Activated effector memory CD4-positive, alpha-beta T cell treated with Interleukin-2 at 50 U/mL for 16 hours (primary cell): ENCODE measurements at places on chromosomes 5 and 9.

GRCh38 chr9:90697808-90698207 is 55.2 kb upstream of the DIRAS2 start:
- no peak for DNase-seq

DNA sequence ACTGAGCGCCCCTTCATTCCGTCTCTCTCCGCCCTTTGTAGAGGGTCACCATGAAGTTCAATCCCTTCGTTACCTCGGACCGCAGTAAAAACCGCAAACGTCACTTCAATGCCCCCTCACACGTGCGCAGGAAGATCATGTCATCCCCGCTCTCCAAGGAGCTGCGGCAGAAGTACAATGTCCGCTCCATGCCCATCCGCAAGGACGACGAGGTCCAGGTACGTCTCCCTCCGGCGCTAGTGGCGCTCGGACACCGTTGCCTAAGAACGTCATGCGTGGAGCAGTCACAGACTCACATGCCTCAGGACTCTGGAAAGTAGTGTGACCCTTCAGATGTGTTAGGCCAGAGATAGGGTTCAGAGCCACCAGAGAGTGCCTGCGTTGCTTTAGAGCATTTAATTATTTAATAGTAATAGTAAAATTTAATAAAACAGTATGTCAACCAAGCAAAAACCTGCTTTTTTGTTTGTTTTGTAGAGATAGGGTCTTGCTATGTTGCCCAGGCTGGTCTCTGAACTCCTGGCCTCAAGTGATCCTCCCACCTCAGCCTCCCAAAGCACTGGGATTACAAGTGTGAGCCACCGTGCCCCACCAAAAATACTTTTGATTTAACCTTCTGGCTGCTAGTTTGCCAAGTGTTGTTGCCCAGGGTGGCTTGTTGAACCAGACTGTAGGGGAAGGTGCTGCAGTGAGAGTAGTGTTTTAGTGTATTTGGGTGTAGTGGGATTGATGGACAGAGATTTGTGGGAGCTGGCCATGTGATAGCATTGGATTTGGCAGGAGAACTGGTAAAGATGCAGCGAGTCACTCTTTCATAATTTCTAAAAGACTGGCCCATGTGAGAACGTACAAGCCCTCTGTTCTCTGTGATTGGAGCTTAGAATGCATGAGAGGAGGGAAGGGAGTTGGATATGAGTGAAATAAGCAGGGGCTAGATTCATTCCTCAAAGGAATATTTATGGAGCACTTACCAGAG is 888 bp downstream of the RPL26L1 start:
- DNase-seq: no peak

- no peak for DNase-seq
Measured at GRCh38 chr9:79551586-79551985, 20.2 kb upstream of the TLE4 start.

DNA sequence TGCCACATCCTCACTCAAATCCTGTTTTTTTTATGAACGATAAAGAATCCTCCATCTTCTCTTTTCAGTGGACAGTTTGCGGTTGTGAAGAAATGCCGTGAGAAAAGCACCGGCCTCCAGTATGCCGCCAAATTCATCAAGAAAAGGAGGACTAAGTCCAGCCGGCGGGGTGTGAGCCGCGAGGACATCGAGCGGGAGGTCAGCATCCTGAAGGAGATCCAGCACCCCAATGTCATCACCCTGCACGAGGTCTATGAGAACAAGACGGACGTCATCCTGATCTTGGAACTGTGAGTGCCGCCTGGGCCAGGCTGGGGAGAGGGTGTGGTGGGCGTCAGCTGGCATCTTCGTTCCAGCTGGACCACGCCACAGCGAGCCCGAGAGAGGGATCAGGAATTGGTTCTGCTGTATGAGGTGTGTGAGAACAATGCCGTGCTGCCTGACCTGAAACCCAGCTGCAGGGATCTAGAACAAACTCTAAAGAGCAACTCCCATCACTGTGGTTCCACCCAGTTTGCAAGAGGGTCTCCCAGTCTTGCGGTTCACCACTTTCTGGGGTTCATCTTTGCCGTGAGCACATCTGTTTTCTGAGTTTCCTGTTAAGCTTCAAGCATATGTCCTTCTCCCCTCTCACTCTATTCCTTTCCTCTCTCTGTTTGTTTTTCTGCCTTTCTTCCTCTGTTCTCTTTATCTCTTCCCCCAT is 107.4 kb downstream of the DAPK1 start:
- no peak for DNase-seq

DNA sequence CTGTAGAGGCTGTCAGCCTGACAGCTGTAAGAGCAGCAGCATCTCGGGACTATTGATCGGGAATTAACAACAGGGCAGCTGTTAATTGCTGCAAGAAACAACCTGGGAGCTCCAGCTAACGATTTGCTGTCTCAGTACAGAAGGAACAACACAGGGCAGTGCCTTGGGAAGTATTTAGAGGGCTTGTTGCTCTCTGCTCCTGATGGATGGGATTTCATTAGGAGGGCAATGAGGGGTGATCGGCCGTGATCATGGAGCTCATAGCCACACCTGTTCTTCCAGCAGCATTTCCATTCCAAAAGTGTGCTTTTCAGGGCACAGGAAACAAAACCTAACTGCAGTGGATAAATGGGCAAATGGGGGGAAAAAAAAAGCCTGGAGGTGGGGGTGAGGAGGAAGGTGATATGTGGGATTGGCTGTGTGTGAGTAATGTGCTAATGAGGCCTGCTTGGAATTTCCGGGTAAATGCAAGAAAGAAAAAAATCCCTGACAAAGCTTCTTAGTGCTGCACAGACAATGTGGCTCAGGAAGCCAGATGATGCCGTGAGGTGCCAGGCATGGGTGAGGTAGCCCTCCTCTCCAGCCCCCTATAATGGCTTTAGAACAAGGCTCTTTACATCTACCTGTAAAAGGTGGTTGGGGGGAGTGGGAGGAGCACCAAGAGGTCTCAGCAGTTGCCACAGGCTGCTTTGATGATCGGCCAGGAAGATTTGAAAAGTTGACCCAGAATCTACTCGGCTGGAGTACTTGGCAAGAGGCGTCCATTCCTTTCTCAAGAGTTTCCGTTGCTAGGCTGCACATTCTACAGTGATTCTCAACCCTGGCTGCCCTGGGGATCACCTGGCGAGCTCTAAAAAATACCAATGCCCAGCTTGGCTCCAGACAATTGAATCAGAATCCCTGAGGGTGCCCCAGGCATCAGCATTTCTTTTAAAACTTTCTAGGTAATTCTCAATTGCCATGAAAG is 139.5 kb upstream of the KLF9 start:
- no peak for DNase-seq

DNA sequence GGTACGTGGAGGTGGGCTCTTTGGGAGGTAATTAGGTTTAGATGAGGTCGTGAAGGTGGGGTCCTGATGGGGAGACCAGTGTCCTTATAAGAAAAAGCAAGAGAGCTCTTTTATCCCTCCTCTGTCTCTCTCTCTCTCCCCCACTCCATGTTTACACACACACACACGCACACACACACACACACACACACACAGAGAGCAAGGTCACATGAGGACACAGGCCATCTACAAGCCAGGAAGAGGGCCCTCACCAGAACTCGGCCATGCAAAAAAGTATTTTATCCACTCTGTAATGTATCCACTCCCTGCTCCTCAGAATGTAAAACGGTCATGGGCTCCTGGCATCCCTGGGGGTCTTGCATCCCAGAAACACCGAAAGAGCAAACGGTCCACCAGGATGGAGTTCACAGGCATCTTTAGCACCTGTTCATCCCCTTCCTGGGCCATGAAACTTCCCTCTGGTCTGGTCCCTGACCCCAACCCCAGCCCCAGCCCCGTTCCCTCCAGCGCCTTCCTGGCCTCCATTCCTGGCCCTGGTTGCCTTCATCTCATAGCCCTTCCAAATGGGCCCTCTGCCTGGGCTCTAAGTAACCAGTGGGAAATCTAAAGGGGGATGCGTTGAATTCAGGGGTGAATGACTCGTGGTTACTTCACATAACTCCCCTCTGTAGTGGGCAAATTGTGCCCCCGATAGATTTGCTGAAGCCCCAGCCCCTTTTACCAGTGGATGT is 88.8 kb downstream of the NSUN2 start:
- DNase-seq: no peak

GRCh38 chr5:5572010-5572865 is 149.8 kb downstream of the ICE1 start:
- DNase-seq: no peak

DNA sequence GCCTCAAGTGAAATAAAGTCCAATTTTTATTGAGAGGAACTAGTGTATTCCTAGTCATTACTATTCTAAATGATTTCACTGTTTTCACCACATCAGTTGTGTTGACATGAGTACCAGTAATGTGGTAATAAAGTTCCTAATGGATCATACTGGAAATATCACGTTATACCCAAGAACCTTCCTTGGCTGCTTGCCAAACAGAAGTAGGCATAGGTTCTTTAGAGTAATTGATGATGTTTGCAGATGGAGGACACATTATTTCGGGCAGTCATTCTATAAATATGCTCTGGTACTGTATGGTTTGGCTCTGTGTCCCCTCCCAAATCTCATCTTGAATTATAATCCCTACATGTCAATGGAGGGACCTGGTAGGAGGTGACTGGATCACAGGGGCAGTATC is 15.1 kb downstream of the SNCAIP start:
- no peak for DNase-seq

- DNase-seq: no peak
Measured at GRCh38 chr5:21783074-21783679, 1070.0 kb downstream of the CDH12 start.

GRCh38 chr9:85310573-85310972 is 431.2 kb downstream of the AGTPBP1 start:
- no peak for DNase-seq

DNA sequence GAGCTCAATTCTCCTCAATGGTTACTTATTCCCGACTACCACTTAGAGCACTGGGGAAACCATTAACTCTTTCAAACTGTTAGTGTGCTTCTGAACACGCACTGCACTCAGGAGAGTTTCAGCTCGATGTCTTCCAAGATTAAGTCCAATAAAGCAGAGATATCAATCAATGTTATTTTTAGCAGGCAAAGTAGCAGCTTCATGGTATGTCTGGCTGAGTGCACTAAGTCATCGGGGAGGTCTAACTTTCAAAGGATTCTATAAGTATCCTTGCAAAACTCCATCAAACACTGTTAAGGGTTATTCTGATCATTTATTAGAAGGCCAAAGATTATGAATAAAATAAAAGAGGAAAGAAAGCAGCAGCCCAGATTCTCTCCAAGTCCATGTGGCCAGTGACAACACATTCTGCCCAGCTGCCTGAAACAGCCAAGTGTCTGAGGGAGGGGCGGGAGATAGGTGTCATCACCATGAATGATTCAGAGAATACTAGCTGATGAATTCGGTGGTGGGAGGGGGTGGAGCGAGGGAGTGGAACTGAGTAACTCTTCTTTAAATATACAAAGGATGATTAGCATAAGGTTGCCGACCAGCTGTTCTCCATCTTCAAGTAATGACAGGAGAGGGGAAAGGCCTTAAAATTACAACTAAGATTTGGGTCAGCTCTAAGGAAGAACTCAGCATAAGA is 21.3 kb downstream of the NREP start:
- DNase-seq: no peak

DNA sequence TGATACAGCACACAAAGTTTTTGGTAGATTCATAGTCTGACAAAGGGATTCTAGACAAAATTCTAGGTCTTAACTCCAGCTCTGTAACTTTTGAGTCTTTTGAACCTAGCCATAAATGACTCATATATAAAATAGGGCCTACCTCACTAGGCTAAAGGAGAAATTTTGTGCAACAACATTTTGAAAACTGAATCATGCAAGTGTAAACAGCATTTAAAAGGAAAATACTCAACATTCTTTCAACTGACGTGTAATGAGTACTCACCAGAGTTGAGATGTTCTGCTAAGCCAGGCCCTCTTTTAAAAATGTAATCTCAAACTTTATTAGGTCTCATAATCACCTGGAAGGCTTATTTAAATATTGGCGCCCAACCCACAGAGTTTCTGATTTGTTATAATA is 113.2 kb downstream of the STK32A start:
- no peak for DNase-seq

GRCh38 chr5:153445875-153446579 is 44.4 kb upstream of the GRIA1 start:
- no peak for DNase-seq

DNA sequence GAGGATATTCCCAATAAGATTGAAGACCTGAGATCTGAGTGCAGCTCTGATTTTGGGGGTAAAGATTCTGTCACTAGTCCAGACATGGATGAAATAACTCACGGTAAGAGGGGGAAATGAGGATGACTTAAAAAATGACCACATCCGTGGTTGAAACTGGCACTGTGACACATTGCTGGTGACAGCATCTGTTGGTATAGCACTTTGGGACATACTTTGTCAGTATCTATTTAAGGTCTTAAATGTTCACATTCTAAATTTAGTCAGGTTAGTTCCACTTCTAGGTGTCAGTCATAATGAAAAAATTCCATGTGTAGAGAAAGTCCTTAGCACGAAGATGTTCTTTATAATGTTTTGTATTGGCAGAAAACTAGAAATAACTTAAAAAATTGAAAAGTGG is 70.9 kb downstream of the GAPVD1 start:
- no peak for DNase-seq

DNA sequence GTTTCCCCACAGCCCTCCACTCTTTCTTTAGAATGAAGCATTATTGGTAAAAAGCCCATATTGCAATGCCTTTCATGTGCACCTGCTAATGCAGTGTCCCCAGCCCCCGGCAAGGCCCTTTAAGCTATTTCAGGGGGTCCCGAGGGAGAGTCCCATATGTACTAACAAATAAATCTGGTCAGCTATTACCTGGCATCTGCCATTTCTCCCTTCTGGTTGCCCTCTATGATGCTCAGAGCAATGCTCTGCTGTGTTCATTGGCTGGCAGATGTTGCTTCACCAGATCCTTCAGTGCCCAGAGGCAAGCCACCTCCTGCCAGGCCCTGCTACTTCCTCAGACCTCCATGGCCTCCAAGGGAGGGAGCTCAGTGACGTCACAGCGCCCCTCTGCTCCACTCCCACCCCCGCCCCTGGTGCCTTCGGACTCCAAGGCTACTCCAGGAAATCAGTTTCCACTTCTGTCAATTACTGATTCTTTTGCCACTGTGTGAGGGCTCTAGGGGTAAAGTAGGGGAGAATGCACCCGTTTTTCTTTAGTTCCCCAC is 201.1 kb upstream of the GLRA1 start:
- no peak for DNase-seq

GRCh38 chr5:36878392-36879082 is 2.0 kb downstream of the NIPBL start:
- DNase-seq: no peak

GRCh38 chr5:163094492-163095180 is 342.8 kb upstream of the CCNG1 start:
- no peak for DNase-seq

DNA sequence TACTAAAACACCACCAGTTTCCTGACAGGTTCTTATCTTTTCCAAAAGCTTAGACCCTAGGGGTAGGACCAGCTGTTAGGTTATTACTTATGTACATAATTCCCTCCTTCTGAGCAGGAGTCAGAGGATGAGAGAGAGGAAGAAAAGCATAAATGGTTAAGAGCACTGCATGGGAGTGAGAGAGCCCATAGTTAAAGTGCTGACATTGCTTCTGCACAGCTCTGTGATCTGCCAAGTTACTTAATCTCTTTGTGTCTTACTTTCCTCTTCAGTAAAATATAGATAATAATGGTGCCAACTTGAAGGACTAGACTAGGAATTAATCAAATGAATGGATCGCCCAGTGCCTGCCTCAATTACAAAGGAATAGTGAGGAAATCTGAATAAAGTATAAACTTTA is 66.4 kb downstream of the NRG2 start:
- DNase-seq: no peak

GRCh38 chr5:53378590-53379247 is 101.7 kb upstream of the FST start:
- DNase-seq: no peak

- DNase-seq: no peak
Measured at GRCh38 chr5:134813827-134814226, 31.9 kb upstream of the C5orf24 start.

- no peak for DNase-seq
Measured at GRCh38 chr5:179355976-179356974, 11.0 kb upstream of the ADAMTS2 start.
